ENCODE measurements at places on chromosomes 5 and 9.

DNA sequence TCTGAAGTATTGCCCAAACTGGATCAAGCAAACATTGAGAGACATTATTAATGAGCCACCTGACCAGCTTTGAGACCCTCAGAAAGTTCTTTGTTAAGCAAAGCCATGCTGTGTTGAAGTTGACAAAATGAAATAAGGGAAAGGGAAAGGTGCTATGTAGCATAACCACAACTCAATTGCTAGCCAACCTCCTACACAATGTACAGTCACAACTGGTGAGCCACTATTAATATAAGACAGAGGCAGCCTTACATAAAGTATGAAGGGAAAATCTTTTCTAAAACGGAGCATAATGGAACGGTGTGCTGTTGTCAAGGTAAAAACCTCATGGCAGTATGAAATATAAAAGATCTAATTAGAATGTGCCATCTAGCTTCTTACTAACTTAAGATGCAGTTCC, 375.8 kb upstream of the ST8SIA4 start:
- DNase-seq, result no peak

DNA sequence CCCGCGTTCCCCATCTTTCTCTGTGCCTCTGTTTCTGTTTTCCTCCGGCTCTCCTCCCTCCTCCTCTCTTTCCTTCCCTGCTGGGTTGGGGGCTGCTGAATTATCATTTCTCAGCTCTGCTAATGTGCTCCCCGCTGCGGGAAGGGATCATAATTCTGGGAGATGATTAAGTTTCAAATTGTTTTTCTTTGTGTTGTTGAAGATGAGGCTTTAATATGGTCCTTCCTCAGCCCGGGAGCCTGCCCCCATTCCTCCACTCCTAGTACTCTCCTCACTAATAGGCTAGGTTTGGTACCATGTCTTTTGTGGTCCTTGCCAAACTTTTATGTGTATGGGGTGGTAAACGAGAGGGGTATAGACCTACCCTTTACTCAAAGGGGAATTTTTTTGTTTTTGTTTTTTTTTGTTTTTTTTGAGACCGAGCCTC, 5.7 kb upstream of the PCDH1 start:
- no peak for DNase-seq

GRCh38 chr9:98536542-98537173, 172.1 kb downstream of the GABBR2 start:
- no peak for DNase-seq

DNA sequence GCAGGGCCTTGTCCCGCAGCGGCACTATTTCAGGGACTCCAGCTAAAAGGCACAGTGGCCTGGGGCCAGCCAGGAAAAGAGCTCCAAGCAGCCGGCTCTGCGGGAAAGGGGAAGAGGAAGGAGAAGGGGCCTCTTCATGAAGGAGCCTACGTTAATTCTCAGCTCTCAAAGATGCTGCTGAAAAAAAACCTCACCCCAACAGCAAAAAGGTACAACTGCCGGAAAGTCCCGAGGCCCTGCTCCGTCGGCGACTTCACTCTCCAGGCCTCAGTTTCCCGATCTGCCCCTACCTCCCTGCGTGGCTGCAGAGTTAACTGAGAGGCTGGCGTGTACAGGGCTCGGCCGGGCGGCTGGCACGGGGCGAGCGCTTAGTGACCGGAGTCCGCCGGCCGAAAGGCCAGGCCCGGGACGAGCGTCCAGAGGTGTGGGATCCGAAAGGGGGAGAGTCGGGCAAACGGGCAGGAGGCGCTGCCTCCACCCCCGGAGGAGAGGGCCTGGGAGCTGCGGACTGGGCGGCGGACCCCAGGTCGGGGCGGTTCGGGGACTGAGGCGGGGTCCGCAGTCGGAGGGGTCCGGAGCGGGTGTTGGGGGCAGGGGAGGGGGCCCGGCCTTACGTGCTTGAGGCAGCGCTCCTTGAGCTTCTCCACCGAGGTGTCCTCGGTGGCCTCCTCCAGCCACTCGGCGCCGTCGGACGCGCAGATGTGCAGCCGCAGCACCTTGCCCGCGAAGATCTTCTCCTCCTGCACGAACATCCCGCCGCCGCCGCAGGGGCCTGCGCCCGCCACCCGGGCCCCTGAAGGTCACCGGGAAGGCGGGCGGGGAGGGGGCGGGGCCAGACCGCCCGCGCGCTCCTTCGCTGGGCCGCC, 529 bp downstream of the UBAC1 start:
- no peak for DNase-seq

GRCh38 chr9:27162045-27162444, 53.0 kb downstream of the TEK start:
- no peak for DNase-seq

GRCh38 chr9:127323393-127323792, 58.8 kb downstream of the GARNL3 start:
- DNase-seq, result no peak

GRCh38 chr9:27528886-27529315, 713 bp downstream of the MOB3B start:
- no peak for DNase-seq

DNA sequence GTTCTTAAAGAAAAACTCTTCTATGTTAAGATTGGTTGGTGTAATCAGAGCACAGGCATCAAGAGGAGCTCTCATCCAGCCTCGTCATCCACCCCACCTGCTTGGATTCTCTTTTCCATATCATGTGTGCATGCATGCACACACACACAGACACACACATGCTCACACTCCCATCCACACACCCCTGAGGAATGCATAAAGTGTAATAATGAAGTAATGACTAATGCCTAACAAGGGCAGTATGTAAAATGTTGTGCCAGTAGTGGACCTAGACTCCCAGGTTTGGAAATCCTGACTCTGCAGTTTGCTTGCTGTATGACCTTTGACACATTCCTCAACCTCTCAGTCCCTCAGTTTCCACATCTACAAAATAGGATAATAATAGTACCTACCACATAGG, 280.0 kb upstream of the ANKRD55 start:
- no peak for DNase-seq

- DNase-seq, result no peak
Measured at GRCh38 chr5:107533910-107534876, 136.5 kb downstream of the EFNA5 start.

DNA sequence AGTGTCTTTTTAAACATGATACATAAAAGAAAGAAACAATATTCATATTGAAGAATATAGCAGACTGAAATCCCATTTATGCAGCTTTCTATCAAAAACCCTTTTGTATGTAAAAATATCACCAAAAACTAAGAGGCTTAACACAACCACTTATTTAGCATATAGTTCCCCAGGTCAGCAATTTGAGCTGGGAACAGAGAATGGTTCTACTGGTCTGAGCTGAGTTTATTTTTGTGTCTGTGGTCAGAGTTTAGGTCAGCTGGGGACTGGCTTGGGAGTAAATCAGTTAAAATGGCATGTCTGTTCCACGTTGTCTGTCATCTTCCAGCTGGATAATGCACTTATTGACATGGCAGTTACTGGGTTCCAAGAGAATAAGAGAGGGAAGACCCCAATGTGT, 165.0 kb downstream of the TMEM232 start:
- DNase-seq, result no peak

DNA sequence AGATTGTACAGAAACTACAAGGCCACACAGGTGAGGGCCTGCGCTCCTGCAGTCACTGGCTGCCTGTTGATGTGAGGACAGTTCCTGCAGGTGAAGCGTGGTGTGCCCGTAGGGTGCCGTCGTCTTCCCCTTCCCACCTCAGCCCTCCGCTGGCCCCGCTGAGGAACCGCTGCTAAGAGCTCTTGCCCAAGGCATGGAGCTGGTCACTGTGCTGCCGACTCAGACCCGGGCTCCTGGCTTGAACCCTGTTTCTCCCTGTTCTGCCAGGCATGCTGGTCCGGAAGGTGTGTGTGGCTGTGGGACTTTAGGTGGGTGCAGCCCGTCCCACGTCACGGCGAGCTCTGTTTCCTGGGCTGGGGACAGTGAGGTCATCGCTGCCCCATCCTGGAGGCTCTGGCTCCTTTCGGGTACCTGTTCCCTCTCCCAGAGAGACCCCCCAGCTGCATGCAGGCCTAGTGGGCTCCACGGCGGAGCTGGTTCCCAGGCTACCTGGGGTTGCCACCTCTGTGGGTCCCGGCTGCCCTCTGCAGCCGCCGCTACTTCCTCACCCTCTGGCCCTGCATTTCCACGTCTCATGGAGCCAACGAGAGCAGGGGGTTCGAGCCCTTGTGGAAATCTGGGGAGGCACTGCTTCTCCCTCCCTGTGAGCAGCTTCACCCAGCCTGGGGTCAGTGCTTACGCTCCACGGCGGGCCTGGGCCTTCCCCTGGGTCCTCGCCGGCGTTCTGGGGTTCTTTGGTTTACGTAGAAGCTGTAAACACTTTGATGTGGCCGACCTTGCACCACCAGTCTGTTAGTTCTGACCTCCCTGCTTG, 7.6 kb downstream of the RNU6ATAC start:
- no peak for DNase-seq

DNA sequence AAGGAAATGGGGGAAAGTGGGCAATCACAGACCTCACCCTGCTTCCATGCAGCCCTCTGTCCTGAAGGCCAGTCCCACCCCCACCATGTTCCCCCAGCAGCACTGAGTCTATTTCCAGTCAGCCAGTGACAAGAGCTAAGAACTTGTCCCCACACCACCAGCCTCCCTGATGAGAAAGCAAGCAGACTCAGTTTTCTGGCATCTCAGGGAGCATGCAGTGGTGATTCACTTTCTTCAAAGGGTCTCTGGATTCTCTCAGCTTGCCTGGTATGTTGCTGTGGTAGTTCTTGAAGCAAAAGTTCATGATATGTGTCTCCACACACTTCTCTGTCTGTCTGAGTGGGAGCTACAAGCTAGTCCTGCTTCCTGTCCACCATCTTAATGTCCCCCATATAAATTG, 799.9 kb upstream of the TYRP1 start:
- no peak for DNase-seq

- no peak for DNase-seq
Measured at GRCh38 chr5:95920822-95921221, 40.8 kb downstream of the ELL2 start.

DNA sequence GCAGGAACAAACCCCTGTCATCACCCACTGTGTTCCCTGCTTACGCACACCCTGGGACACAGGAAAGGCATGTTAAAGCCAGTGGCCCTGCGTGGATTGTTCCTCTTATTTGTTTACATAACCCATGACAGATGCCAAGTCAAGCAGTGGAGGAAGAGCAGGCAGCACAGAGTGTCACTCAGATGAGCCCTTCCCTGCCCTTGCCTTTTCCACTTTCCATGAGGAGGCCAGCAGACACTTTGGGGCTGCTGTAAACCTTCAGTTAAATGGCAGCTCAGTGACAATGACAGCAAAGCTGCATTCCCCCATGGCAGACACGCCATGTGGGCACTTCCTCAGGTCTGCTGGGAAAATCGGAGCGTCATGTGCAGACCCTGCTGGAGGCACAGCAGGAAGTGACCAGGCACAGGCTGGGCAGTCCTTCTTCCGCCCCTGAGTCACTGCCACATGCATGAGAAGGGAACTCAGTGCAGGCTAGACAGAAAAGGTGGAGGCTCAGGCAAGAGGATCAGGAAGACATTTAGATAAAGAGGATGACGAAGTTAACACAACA, 216.8 kb upstream of the PIK3R1 start:
- DNase-seq, result no peak

- no peak for DNase-seq
Measured at GRCh38 chr5:169356811-169357210, 55.9 kb upstream of the SLIT3 start.

DNA sequence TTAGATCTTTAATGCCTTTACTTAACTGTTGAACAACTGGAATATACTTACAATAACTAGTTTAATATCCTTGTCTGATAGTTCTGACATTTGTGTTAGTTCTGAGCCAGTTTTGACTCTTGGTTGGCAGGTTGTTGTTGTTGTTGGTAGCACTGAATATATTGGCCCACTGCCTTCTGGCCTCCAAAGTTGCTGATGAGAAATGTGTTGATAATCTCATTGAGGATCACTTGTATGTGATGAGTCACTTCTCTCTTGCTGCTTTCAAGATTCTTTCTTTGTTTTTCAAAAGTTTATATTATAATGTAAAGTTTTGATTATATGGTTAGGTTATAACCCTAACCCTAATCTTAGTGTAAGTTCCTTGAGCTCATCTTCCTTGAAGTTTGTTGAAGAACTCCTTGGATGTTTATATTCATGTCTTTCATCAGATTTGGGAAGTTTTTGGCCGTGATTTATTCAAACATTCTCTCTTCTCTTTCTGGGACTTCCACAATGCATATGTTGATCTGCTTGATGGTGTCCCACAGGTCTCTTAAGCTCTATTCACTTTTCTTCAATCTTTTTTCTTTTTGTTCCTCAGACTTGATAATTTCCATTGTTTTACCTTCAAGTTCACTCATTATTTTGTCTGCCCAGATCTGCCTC, 149.7 kb downstream of the FGF18 start:
- no peak for DNase-seq

GRCh38 chr5:179680014-179680779, 637 bp downstream of the CBY3 start:
- no peak for DNase-seq

- no peak for DNase-seq
Measured at GRCh38 chr9:99885747-99886146, 20.7 kb upstream of the STX17 start.

Measured in stimulated activated CD8-positive, alpha-beta memory T cell treated with anti-CD3 and anti-CD28 coated beads, Interleukin-7, amount 100 ng/mL, for 1 hour (primary cell).